ENCODE measurements at places on chromosomes 1 and 21.

DNA sequence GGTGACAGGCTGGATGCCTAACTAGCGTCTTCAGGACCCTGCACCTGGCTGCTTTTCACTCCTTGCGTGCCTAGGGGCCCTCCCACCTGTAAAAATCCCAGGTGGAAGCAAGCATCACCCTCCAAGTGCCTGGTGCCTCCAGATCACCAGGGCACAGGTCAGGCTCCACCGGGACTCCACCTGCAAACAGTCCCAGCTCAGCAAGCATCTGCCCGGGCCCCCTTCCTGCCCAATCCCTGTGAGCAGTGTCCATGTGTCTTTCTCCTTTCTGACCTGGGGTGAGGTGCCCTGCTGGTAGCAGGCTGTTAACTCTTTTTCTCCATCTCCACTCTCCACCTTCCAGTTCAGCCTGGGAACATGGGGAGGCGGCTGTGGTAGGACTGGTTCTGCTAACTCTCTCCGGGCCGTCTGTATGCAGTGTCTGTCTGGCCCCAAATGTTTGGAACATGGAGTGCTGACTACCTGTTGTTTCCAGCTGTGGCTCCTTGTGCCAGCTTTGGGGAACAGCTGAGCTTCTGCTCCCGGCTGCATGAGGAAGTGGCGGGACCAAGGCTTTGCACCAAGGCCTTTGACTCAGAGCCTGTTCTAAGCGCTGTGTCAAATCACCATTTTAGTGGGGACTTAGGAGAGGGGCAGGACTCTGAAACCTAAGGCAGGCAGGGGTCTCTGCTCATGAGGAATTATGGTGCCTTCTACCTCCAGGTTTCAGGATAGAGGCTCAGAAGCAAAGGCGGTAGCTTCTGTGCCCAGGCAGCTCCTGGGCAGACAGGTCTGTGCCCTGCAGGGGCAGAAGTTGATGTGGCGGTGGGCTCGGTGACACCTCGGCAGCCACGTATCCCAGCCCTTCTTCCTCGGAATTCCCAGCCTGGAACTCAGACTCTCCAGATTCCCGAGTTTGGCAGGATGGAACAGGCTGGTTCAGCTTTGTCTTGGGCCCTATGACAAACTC is 5.5 kb downstream of the GPR137B start:
- DNase-seq, result no peak

DNA sequence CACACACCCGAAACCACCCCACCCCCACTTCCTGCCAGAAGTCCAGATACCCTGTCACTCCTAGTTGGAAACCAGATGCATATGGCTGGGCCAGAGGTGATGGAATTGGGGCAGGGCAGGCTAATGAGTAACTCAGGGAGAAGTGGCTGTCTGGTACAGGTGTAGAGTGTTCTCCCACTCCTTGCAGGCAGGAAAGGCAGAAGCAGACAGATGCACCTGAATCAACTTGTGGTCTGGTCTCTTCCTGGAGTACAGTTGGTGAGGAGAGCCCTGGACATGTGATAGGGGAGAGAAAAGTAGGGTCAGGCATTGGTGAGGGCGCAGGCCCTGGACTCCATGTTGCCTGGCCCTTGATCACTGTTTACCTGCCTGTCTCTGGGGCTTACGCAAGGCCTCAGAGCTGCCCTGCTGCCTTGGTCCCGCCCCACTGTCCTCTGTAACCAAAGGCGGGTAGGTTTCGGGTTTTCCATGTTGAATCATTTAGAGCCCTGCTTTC is 2.5 kb downstream of the CGN start:
- DNase-seq, result no peak

GRCh38 chr21:38859852-38860251 is 54.1 kb downstream of the ETS2 start:
- no peak for DNase-seq

DNA sequence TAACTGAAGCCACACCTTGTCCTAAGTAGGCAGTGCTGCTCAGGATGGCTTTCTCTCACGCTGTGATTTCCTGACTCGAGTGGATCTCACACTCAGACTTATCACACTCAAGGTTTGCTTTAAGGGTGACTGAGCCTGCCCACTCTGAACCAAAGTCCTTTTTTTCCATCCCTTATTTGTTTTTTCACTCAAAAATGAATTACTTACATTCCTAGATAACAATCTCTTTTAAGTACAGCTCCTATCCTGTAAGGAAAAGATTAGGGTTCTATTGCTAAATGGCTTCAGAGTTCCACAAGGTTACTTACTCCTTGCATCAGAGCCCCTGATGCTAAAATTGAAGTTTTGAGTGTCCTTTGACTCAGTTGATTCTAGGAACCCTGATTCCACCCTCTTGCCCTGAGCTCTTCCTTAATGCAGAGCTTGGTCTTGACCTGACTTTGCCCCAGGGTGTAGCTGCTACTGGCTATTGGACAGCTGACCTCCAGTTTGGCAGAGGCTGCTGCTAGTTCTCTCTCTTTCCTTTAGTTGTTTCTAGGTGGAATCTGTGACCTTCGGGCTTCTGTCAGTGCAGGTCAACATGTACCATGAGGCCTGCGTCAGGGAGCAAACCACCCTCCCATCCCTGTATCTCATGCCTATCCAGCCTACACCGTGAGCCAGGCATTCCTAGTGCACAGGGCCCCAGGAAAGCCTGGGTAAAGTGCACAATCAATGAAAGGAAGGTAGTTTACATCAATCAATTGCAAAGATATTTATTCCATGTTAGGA is 80.1 kb upstream of the CD55 start:
- DNase-seq, result no peak

- no peak for DNase-seq
These were observed 82.3 kb downstream of the HMCN1 start for GRCh38 chr1:185816460-185816859.

- no peak for DNase-seq
These were observed 725.3 kb upstream of the NCAM2 start for GRCh38 chr21:20272791-20273362.

- no peak for DNase-seq
These were observed 40.1 kb upstream of the PLEKHO1 start for GRCh38 chr1:150109586-150109985.

- no peak for DNase-seq
These were observed 126.6 kb downstream of the KCNT2 start for GRCh38 chr1:196481616-196482015.

GRCh38 chr1:197912739-197913494 is 4.3 kb upstream of the LHX9 start:
- no peak for DNase-seq

DNA sequence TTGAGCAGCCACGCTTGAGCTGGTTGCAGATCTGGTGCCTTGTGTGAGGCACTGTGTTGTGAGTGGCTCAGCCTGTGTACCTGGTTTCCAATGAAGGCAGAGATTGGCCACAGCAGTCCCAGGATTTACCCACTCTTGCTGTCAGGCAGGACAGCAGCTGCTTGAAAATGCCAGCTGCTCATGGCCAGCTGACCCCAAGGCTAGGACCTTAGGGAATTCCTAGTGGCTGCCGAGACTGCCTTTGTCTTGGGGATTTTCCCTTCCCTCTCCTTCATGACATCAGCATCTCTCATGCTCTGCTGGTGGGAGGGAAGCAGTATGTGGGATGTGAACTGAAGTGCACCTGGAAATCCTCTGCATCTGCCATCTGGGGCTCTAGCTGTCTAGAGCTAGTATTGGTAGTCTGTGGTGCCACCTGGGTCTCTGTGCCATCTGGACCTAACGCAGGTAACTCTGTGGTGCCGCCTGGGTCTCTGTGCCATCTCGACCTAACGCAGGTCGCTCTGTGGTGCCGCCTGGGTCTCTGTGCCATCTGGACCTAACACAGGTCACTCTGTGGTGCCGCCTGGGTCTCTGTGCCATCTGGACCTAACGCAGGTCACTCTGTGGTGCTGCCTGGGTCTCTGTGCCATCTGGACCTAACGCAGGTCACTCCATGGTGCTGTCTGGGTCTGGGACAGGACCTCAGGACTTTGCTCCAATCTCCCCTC is 3.8 kb upstream of the LRRC47 start:
- DNase-seq, result no peak

GRCh38 chr1:217889401-217889800 is 258.3 kb downstream of the SPATA17 start:
- DNase-seq, result no peak

DNA sequence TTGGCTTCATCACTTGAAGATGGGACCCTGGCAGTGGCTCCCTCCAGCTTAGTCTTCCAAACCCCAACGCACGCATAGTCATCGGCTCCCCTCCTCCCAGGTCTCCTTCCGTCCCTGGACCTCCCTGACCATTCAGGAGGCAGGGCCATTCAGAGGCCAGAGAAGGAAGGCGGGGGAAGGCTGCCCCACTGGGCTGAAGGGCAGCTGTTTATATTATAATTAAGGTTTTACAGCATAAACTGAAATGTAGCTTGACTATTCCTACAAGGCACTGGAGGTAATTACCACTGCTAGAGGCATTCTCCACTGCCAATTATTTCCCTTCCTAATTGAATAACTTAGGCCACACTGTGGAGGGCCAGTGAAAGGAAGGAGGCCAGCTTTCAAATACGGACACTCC is 170.6 kb upstream of the PROX1 start:
- DNase-seq, result no peak

DNA sequence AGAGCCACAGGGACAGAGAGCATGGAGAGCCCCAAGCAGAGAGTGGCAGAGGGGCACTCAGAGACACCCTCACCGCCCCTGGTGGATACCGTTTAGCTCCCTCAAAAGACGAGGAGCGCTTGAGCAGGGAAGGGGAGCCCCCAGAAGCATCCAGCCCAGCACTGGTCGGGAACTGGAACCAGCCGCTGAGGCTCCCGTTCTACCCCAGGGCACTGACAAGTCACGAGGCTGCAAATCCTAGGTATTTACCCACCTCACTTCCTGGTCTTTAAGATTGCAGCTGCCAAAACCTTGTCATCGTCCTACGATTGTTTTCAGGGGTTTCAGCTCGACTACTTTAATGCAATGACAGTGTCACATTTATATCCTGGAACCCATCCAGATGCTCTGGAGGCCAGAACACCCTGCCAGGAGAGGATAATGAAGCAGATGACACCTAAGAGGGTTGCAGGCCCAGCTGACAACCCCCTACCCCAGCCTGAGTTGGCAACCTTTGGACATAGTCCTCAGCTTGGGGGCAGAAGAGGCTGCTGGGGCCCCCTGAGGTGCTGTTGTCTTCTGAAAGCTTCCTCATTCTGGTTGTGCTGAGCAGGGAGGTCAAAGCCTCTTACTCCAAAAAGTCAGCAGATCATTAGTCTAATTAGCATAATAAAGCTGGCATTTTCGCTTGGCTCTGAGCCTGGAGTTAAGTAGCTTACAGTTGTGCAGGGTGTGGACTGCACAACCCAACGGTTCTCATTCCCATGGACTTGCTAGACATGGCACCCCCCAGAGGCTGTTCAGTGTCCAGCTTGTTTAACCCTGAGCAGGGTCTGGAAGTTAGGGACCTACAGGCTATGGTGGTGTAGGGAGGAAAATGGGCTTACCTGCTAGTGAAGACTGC is 20.6 kb upstream of the BACE2 start:
- DNase-seq, result peak; percentile 7

DNA sequence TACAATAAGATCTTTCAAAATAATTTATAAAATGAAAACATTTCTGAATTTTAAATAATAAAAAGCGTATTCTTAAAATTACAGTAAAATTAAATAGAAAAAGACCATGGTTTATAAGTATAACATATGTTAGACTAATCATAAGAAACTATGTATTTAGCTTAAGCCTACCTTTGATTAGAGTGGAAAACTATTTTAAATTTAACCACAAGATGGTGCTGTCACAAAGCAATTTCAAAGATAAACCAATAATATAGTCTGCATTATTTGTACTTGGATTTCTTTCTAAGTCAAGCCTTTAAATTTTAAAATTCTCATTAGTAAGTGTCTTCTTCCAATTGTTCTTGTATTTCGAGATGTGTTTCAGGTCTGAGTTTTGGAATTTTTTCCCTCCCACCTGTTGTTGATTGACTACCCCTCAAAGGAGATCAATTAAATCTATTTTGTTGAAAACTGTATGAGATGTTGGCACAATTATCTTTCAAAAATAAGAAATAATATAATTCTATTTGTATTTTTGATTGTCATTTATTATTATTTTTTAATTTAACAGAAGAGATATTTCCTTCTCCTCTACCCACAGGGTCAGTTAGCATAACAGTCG is 459.8 kb downstream of the KCNT2 start:
- no peak for DNase-seq

DNA sequence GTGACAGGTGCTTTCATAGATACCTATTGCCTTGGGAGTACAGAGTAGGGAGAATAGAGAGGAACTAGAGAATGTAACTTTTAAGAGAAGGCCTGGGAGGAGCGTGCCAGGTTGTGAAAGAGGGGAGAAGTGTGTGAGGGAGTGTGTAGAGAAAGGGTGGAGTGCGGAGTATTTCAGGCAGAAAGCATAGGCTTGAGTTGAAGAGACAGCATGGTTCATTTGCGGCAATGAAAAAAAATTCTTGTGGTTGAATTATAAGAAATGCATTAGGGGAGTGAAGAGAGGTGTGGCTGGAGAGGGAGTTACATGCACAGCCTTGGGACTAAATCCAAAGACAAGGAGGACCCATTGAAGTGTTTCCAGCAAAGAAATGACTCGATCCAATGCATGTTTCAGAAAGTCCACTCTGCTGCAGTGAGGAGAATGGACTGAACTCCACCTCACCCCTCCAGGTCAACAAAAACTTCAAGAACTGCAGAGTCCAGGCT is 81.7 kb upstream of the ADAM30 start:
- DNase-seq, result no peak

GRCh38 chr1:187091666-187092065 is 262.9 kb downstream of the PLA2G4A start:
- no peak for DNase-seq

GRCh38 chr1:44807364-44808062 is 362 bp upstream of the DYNLT4 start:
- no peak for DNase-seq

DNA sequence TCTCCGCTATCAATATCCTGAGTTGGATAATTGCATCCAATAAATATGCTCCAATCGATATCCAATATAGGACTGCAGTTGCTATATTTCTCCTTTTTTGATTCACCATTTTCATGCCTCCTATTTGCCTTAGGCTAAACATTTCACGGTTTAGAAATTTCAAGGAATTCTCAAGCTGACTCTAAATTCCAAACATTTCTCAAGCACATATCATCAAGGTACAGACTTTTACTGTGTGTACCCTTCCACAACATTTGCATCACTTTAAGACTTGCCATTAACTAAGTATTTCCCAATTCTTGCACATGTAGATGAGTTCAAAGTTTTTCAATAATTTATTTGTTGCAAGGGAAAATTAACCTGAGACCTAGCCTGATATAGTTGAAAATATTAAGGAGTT is 795.2 kb upstream of the TMPRSS15 start:
- no peak for DNase-seq

DNA sequence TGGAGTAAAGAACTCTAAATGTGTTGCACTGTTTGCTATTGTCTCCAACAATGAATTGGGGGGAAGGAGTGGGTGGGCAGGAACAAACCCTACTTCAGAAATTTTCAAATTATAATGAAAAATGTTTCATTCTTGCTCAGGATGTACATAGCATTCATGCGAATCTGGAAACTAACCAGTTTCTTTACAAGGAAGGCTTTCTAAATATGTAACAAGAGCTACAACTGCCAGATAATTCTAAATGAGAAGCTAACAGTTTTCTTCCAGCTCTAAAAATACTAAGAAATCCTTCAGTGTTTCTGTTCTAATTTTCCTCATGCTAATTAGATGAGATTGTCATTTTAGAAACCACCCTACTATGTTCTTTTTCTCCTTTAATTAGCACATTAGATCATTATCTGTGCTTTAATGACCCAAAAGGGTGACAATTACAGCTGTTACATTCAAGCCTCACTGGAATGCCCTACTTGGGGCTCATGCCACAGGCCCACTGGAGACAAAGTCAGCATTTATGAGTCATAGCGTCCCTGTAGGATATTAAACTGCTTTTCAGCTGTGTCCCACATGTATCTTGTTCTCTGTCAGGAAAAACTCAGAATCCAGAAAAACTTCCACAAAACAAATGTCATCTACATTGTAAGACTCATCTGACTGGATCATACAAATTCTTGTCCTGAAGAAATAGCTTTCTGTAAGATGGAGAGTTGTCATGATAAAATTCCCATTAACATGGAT is 804.6 kb upstream of the CXADR start:
- DNase-seq, result no peak

Measured in NCI-H2081 treated with DMSO at 0.1 percent for 48 hours (cell line).